ENCODE measurements at places on chromosomes 5 and 9.
A peak's percentile ranks its signal among the peaks of the same experiment; 100 is the strongest.

DNA sequence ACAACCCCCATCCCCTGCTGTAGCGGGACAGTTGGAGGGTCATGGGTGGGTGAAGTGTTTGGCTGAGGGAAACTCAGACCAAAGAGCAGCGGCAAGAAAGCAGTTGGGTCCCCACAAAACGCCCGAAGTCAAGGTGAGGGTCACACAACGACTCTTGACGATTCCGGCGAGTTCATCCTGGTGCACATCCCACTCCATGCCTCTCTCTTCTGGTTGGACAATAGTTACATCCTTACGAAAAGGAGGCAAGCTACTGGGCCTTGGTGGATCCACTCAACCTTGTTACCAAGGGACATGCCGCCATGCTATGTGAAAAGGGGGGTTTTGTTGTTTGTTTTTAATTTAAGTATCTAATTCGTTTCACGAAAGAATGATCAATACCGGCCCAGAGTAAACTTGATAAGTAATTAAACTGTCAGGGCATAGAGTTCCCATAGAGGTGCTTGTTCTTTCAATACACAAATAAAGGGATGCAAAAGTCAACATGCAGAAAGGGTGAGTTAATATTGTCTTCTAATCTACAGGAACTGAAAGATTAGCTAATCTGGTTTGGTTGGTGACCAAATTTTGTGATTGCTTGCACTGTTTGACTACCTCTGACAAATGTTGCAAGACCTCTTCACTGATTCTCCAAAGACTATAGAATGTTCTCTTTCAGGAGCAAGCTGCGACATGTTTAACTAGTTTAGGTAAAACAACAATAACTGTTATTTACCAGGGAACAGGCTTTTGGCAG is 732 bp upstream of the SMIM15 start:
- DNase-seq, result no peak
- H3K4me1 ChIP-seq, result peaks cover 6% of the 10 kb centered on the region
- H3K4me3 ChIP-seq, result peak overlapping the region; percentile 85
- H3K36me3 ChIP-seq, result no peaks in the 10 kb centered on the region
- no peaks in the 10 kb centered on the region for H3K27me3 ChIP-seq
- peak overlapping the region; percentile 91 for H3K27ac ChIP-seq

GRCh38 chr9:122186777-122187470 is 27.2 kb downstream of the MORN5 start:
- H3K36me3 ChIP-seq, result no peaks in the 10 kb centered on the region
- no peak overlapping the region for H3K27ac ChIP-seq
- DNase-seq, result no peak
- no peak overlapping the region for H3K4me3 ChIP-seq

DNA sequence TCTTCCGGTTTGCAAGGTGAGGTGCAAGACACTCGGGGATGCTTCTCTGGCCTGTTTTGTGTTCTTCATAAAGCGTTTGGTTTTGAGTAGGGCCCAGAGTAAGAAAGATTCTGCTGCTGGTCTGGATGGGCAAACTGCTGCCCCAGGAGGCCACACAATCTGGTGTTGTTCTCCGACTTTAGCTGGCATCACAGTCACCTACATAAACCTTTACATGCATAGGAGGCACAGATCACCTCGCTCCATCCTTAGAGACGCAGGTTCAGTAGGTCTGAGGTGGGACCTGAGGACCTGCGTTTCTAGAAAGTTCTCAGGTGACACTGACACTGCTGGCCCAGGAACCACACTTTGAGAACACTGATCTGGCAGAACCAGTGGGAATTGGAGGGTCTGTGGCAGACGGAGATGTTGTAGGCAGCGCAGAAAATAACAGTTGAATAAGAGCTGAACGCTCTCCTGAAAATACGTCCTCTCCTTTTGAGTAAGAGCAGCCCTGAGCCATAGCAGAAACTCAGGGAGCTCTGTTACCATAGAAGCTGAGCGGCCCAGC is 3.9 kb upstream of the SLC6A3 start:
- no peaks in the 10 kb centered on the region for H3K4me1 ChIP-seq
- H3K36me3 ChIP-seq, result no peaks in the 10 kb centered on the region
- peaks cover 12% of the 10 kb centered on the region for H3K27me3 ChIP-seq

GRCh38 chr5:38453921-38454320 is 102.5 kb downstream of the LIFR start:
- no peaks in the 10 kb centered on the region for H3K36me3 ChIP-seq
- no peaks in the 10 kb centered on the region for H3K27me3 ChIP-seq
- H3K27ac ChIP-seq, result no peak overlapping the region
- H3K4me3 ChIP-seq, result no peak overlapping the region

DNA sequence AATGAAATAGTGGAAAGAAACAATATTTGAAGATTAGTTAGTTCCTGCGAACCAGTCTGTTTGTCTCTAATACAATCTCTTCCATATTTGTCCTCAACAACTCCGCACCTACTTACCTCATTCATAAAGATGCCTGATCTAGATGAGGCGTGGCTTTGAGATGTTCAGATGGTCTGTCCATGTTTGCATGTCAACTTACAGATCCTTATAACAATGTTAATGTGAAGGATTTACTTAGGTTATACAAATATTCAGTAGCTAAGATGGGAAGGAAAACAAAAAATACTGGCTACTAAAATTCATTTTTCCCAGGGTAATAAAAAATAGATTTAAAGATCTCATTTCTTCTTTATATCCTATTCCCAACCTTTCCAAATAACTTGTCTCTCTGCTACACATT is 8.3 kb downstream of the CDC14B start:
- no peaks in the 10 kb centered on the region for H3K4me1 ChIP-seq
- no peaks in the 10 kb centered on the region for H3K36me3 ChIP-seq
- H3K27me3 ChIP-seq, result no peaks in the 10 kb centered on the region
- peak overlapping the region; percentile 18 for H3K4me3 ChIP-seq
- DNase-seq, result no peak
- H3K27ac ChIP-seq, result peak overlapping the region; percentile 61

DNA sequence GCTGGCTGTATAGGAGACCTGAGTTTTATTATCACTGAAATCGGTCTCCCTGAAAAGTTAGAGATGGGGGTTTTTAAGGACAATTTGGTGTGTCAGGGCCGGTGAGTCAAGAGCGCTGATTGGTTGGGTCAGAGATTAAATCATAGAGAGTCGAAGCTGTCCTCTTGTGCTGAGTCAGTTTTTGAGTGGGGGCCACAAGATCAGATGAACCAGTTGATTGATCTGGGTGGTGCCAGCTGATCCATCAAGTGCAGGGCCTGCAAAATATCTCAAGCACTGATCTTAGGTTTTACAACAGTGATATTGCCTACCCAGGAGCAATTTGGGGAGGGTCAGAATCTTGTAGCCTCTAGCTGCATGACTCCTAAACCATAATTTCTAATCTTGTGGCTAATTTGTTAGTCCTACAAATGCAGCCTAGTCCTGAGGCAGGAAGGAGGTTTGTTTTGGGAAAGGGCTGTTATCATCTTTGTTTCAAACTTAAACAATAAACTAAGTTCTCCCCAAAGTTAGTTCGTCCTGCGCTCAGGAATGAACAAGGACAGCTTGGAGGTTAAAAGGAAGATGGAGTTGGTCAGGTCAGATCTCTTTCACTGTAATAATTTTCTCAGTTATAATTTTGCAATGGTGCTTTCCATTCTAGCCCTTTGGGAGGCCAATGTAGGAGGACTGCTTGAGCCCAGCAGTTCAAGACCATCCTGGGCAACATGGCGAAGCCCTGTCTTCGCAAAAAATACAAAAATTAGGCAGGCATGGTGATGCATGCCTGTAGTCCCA is 31.6 kb upstream of the RFK start:
- no peak for DNase-seq
- H3K27me3 ChIP-seq, result no peaks in the 10 kb centered on the region
- H3K4me1 ChIP-seq, result no peaks in the 10 kb centered on the region
- no peaks in the 10 kb centered on the region for H3K36me3 ChIP-seq
- H3K27ac ChIP-seq, result no peak overlapping the region
- H3K4me3 ChIP-seq, result no peak overlapping the region

Measured in ascending aorta (tissue), 2 donors.